ENCODE measurements at places on chromosomes 1 and 21.
A peak's percentile ranks its signal among the peaks of the same experiment; 100 is the strongest.

DNA sequence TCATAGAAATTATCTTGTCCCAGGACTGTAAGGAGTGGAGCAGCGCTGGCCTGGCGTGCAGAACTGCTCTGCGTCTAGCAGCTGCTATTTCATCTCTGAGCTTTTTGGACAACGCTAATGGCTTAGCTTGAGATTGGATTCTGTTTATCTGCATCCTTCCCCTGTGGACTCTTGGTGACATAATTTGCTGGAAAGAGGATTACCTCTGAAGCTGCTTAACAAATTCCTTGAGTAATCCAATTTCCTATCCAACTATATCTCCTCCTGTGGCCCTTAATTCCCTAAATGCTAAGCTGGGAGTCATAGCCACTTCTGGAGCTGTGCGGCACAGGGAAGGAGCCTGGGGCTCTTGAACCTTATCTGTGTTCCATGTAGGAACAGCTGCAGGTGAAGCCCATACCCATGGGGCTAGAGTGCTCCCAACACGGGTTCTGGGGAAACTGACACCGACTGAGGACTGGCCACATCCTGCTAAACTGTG is 43.2 kb downstream of the IL6R start:
- no peak for DNase-seq

DNA sequence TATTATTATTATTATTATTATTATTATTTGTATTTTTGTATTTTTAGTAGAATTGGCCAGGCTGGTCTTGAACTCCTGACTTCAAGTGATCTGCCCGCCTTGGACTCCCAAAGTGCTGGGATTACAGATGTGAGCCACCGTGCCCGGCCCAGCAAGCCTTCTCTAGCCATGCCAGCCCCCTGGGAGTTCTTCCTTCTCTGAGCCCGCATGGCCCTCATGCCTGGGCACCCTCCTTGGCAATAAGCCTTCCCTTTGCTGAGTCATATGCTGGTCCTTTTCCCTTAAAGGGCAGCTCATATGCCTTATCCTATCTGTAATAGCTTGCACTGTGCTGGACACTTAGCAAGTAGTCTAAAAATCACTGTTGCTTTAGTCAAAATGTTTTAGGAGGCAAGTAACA is 8.5 kb upstream of the NBL1 start:
- DNase-seq, result no peak

DNA sequence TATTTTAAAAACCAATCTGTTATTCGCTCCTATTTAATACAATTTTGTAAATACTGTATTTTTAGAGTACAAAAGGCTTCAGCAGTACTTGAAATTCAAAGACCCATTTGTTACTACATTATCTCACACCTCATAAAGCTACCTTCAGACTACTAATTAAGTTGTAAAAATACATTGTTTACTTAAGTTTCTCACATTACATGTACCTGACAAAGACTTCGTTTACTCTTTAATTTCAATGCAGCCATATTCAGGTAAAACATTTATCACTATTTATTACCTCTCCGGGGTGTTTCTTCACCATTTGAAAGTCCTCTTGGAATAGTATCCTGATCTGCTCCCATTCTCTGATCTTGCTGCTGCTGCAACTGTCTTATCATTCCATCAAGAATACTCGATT is 55.2 kb downstream of the BRWD1 start:
- DNase-seq, result no peak

DNA sequence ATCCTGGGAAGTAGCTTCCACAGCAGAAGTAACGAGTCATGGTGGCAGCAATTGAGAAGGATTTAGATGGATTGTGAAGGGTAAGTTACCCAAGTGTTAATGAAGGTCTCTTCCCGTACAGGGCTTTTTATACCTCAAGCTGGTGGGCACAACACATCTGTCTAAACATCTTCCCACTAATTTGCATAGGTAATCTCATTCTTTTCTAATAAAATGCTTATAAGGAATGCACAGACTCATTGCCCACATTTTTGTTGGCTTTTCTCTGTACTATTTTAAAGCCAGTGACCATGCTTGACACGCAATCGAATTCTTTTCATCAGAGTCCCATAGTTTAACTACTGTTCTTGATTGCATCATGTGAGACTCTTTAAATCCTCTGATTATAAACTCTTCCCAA is at the start of gene KRTAP7-1:
TSS of gene KRTAP7-1 (minus strand) at position 101 of the 400 bp plus-strand sequence. CDS start at position 40, 61 bp downstream.
- no peak for DNase-seq

GRCh38 chr21:16742131-16742641 is 770.7 kb upstream of the CXADR start:
- DNase-seq, result peak; percentile 84

DNA sequence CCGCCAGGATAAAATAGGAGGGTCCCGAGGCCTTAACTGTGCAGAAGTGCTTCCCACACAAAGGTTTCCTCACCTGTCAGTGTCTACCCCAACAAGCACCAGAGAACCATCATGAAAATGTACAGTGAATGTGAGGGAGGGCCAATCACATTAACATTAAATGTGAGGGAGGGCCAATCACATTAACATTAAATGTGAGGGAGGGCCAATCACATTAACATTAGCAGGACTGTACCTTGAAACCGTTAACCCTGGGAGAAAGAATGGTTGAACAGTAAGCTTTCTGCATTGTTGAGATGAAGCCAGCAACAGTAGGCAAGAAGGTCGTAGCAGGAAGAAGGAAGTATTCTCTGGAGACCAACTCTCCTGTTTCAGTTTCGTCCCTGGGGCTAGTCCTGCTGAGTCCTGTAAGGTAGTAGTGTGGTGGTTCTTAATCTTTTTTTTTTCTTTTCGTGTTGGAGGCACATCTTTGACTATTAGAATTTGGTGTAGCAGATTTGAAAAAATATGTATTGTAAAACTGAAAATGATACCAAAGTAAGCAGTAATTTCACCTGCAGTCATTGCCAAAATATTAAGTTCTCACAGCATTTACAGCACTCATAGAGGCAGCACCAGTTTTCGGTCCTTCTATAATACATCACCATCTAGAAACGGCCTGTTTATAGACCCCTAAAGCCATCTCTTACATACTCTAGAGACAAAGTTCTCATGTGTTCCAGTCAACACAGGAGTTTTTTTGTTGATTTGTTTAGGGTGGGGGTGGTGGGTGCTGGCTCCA is 98.6 kb upstream of the PPP2R5A start:
- DNase-seq, result no peak

DNA sequence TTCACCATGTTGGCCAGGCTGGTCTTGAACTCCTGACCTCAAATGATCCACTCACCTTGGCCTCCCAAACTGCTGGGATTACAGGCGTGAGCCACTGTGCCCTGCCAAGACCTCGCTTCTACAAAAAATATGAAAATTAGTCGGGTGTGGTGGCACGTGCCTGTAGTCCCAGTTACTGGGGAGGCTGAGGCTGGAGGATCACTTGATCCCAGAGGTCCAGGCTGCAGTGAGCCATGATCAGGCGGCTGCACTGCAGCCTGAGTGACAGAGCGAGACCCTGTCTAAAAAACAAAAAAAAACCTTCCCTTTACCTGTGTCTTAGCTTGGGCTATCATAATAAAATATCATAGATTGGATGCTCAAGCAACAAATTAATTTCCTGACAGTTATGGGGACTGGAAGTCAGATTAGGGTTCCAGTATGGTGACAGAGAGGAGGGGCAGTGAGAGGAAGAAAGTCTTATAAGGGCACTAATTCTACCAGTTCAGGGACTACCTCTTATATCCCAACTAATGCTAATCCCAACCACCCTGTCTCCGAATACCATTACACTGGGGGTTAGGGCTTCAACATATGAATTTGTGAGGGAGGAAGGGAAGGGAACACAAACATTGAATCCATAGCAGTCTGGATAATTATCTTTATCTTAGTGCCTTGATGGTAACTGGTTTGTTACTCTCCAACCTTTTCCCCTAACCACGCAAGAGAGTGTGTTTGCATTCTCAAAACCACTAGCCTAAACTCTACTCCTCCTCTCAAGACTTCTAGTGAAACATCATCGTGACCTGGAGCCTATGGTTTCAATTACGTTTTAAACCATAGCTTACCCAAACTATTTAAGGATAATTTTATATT is 1.0 kb upstream of the NAXE start:
- DNase-seq, result no peak

GRCh38 chr1:94926126-94926914 is 590 bp downstream of the CNN3 start:
- DNase-seq, result peak; percentile 60

DNA sequence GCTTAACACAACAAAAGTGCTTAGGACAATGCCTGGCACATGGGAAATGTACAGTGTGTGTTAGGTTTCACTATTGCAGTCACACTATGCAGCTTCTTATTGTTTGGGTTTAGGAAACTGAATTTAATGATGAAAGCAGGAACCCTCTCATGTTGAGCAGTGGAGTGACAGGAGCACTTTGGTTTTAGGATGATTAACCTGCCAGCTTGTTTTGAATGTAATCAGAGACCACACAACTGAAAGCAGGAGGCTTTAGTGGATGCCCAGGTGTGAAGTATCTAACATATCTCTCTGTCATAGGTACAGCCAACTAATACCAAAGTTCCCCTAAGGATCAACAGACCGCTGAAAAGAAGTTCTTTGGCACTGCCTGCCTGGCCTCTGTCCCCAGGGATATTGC is 406.9 kb upstream of the USP24 start:
- DNase-seq, result no peak

- DNase-seq, result no peak
Observed at GRCh38 chr1:53811414-53811851, 26.7 kb downstream of the NDC1 start.

DNA sequence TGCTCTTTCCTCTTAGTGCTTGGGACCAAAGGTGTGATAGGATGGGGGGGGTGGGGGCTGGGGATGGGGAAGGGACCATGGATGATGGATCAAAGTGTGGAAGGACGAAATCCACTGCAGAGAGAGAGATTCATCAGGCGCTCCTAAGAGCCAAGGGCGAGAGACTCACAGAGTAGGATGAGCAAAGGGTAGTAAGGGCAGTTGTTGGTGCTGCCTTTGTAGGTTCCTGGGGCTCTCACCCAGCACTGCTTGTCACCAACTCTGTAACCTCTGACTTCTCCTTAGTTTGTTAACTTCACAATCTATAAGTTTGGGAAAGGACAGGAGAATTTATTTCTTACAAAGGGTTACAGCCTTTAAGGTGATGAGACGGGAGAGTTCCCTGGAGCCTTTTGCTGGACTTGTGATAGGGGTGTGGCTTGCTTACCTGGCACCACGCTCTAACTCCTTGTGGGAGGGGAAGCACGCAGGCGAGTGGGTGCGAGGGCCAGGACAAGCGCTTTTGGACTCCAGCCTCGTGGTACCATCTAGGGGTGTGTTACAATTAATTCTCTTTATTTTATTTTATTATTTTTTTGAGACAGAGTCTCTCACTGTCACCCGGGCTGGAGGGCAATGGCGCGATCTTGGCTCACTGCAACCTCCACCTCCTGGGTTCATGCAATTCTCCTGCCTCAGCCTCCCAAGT is 1.6 kb upstream of the PDXK start:
- DNase-seq, result no peak

- DNase-seq, result no peak
Observed at GRCh38 chr1:59979666-59980065, 53.1 kb upstream of the CYP2J2 start.

DNA sequence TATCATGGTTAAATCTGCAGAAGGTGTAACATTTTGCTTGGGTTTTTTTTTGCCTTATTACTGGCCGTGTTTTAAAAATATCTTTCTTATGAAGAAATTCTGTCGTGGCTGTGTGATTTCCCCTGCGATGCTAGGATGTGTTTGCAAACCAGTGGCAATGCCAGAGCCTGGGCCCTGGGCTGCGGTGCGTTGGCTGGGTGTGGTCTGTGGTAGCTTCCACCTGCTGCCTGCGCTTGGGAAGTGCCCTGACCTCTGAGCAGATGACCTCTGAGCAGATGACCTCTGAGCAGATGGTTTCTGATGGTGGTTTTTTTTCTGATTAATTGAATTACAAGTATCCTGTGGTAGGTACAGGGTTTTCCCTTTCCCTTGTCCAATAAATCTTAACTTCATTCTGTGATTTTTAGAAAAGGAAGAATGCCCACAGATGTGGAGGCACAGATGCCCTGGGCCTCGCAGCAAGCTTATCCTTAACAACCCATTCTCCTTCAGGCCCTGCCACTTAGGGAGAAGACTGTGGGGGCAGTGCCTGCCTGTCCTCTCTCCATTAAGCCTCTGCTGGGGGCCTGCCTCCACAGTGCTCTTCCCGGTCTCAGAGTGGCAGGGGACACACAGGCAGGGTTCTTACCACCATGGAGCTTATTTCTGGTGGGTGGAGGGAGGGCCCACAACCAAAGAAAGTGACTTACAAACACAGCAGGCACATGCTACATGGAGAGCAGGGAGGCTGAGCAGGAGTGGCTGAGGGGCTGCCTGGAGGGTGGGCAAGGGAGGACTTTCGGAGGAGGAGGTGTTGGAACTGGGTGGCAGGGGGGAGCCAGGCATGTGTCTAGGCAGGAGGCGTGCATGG is 81.7 kb downstream of the PCBP3 start:
- DNase-seq, result no peak

GRCh38 chr1:184192796-184193195 is 141.3 kb downstream of the TSEN15 start:
- no peak for DNase-seq

DNA sequence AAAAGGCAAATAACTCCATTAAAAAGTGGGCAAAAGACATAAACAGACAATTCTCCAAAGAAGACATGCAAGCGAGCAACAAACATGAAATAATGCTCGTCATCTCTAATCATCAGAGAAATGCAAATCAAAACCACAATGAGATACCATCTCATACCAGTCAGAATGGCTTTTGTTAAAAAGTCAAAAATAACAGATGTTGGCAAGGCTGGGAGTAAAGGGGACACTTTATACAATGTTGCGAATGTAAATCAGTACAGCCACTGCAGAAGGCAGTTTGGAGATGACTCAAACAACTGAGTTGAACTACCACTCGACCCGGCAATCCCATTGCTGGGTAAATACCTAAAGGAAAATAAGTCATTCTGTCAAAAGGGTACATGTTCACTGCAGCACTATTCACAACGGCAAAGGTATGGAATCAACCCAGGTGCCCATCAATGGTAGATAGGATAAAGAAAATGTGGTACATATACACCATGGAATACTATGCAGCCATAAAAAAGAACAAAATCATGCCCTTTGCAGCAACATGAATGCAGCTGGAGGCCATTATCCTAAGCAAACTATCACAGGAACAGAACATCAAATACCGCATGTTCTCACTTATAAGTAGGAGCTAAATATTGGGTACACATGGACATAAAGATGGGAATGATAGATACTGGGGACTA is 25.9 kb downstream of the TSPAN2 start:
- DNase-seq, result no peak

- no peak for DNase-seq
Observed at GRCh38 chr1:218624052-218624451, 278.9 kb downstream of the TGFB2 start.

GRCh38 chr1:171780583-171781175 is 781 bp upstream of the METTL13 start:
- DNase-seq, result no peak

DNA sequence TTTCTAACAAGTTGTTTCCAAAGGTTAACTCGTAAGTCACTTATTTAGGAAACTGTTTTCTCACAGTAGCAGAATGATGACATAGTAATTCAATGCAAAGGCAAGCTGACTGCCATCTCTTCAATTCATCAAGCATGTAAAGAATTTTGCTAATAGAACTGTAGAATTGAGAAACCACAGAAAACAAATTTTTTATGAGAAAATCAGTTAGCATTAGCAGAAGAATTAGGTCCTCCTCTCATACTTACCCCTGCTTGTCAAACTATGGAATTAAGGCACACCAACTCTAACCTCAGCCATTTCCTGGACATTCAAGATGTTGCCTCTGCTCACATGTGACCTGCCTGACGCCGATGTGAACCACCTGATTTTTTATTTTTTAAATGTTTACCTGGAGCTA is 115.2 kb downstream of the LRRC40 start:
- no peak for DNase-seq

GRCh38 chr1:114314098-114314497 is 160.4 kb upstream of the SYT6 start:
- no peak for DNase-seq

All from muscle of back (tissue), 13 donors.